AG20443 (cell line): ENCODE measurements at places on chromosomes 7 and 10.
A peak's percentile ranks its signal among the peaks of the same experiment; 100 is the strongest.

DNA sequence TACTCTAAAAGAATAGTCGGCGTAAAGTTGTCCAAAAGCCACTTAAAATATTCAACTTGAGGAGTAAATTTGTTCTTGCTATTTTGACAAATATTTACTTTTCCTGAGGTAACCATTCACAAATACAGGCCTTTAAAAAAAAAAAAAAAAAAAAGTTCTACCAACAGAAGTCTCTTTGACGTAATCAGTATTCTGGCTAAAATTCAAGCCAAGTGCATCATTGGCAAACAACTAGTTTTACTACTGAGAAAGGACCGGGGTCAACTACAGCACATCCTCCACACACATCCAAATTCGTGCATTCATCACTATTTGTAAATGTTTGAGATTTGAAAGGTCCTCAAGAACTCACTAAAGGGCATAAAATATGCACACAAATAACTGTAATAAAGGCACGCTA is 2.0 kb downstream of the OAT start:
- peak; percentile 34 for DNase-seq

- no peak for DNase-seq
Observed at GRCh38 chr10:69481305-69481704, 30.0 kb downstream of the TSPAN15 start.

DNA sequence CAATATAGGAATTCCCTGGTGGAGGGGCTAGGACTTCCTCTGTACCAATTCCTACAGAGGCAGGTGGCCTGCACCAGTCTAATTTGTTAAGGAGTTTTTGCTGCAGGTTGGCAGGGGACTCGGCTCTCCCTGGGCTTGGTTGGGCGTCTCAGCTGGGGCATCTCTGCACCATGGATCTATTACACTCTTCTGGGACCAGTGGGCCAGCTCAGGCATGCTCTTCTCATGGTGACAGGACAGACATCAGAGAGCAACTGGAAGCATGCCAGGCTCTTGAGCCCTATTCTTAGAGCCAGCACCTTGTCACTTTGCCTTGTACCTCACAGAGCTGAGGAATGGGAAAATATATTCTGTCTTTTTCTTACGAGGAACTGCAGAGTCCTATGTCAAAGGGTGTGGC is 74.6 kb downstream of the SH2D4B start:
- DNase-seq: no peak

GRCh38 chr7:106071999-106072714 is 40.0 kb downstream of the SYPL1 start:
- no peak for DNase-seq

DNA sequence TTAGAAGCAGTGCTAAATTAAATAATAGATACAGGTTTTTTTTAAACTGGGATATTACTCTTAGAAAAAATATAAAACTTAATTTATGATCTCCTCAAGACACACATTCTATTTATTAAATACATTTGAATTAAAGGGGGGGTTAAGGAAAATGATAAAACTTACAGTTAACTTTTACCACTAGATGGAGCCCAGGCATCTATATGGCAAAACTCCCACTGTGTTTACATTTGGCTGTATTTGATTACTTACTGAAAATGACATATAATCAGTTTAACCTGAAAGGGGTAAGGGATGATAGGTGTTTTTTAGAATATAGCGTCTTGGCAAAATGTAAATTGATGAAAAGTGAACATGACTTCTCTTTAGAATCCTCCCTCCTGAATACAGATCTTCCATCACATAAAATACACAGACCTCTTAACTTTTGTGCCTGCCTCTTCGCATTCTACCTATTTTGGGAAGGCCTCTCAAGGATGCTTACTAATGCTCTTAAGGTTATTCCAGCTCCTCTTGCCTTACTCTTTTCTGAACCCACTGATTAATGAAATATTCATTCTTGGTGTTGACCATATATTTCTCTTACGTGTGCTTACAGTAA is 235.7 kb downstream of the AGMO start:
- DNase-seq: peak; percentile 8

GRCh38 chr10:3738855-3739350 is 46.1 kb downstream of the KLF6 start:
- DNase-seq: no peak

DNA sequence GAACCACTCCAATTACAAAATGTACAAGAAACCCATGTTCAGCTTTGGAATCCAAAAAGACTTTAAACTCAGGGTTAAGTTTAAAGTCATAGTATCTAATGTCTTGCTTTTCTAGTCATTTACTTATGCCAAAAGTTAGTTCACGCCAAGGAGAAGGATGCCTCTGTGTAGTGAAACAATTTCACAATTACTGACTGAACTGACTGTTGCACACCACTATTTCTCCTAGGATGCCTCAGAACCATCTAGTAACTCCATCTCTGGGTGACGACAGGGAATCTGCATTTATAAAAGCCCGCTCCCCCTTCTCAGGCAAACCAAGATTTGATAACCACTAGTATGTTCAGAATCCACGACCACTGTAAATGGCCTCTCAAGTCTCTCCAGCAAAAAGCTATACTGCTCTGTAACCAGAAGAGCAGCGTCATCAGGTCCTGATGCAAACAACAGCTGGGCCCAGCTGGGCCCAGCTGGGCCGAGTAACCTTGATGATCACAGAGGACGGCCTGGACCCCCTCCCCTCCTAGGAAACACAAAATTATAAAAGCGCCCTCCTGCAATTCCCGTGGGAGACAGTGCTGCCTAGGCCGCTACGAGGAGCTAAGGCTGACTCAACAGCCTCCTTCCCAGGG is 680 bp upstream of the ADO start:
- no peak for DNase-seq

DNA sequence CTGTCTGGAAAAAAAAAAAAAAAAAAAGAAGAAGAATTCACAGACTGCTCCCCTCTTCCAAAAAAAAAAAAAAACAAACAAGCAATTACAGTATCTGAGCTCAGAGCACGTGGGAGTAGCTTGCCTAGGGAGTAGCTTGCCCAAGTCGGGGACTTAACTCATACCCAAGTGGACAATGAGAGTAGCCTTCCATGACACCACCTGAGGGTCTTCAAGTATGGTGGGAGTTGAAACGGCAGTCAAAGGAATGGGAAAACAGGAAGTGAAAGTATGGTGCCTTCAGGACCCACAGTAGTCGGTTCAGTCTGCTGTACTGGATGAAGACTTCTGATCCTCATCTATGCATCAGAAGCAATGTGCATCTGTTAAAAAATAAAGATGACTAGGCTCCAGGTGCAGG is 10.6 kb downstream of the VOPP1 start:
- no peak for DNase-seq
